Calu3 (cell line): ENCODE measurements at places on chromosomes 13 and 19.

DNA sequence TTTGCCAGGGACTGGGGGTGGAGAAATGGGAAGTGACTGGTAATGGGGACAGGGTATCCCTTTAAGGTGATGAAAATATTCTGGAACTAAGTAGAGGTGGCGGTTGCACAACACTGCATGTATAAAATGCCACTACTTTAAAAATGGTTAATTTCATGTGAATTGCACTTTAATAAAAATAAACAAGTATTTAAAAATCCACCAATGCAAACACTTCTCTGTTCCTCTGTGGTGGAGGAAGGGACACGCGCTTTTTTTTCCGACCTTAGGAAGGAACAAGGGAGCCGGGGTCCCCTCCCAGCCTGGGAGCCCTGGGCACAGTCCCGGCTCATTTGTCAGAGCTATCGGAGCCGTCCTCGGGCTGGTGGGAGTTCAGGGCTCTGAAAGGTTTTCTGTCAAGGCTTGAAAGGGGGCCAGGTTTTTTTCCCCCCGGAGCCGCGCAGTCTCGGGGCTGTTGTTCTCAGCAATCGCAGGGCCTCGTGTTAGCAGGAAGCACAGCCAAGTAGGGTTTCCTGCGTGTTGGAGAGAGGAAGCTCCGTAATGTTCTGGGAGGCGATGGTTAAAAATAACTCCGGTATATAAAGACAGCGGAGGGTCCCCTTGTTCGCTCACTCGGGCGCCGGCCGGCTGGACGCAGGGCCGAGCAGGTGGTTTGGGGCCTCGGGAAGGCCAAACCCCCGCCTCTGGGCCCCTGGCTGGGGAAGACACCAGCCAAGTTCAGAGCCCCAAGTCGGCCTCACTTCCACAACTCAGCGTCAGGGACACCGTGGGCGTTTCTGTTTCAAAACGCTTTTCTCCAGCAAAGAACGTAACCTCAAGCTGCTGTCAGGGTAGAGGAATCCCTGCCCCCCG, 41.2 kb upstream of the KLF2 start:
- H3K36me3 ChIP-seq, result no peaks in the 10 kb centered on the region
- H3K4me1 ChIP-seq, result peaks cover 12% of the 10 kb centered on the region
- H3K27ac ChIP-seq, result no peak overlapping the region
- no peak for DNase-seq

GRCh38 chr13:50645092-50645491, 198.4 kb downstream of the DLEU7 start:
- no peak overlapping the region for H3K27ac ChIP-seq
- no peak for DNase-seq
- no peaks in the 10 kb centered on the region for H3K4me1 ChIP-seq
- no peak overlapping the region for H3K4me3 ChIP-seq
- no peaks in the 10 kb centered on the region for H3K27me3 ChIP-seq

GRCh38 chr19:33465834-33466233, 55.8 kb downstream of the PEPD start:
- DNase-seq, result no peak
- H3K4me3 ChIP-seq, result no peak overlapping the region
- H3K4me1 ChIP-seq, result no peaks in the 10 kb centered on the region
- H3K27me3 ChIP-seq, result no peaks in the 10 kb centered on the region
- H3K36me3 ChIP-seq, result no peaks in the 10 kb centered on the region
- no peak overlapping the region for H3K27ac ChIP-seq

GRCh38 chr19:38264486-38265212, at the start of gene SPINT2:
SPINT2 (plus strand) TSS chr19:38264573; CDS start chr19:38264893, 320 bp downstream.
- DNase-seq, result no peak
- H3K27me3 ChIP-seq, result no peaks in the 10 kb centered on the region
- H3K27ac ChIP-seq, result peak within 1 kb of the TSS; percentile 81
- peak within 1 kb of the TSS; percentile 97 for H3K4me3 ChIP-seq
- H3K4me1 ChIP-seq, result peaks cover 61% of the 10 kb centered on the region

GRCh38 chr19:3401004-3401768, 34.8 kb downstream of the NFIC start:
- peaks cover 8% of the 10 kb centered on the region for H3K4me1 ChIP-seq
- peaks cover 6% of the 10 kb centered on the region for H3K36me3 ChIP-seq
- peak overlapping the region; percentile 58 for H3K27ac ChIP-seq
- H3K4me3 ChIP-seq, result no peak overlapping the region

DNA sequence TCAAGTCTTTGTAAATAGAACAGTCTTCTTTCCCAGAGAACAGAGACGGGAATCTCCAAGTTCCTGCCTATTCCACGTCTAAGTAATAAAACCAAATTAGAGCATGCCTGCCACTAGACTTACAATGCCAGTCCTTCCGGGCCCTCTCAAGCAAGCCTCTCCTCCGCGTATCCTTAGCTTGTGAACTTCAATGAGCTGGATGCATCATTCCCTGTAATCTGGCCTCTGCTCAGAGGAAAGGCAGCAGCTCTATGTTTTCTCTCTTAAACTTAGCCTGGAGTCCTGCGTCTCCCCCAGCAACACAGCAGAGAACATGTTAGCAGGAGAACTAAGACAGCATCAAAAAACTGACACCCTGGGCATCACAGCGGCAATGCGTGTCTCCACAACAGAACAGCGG, 8.2 kb downstream of the NALCN start:
- no peak for DNase-seq
- no peaks in the 10 kb centered on the region for H3K27me3 ChIP-seq
- no peak overlapping the region for H3K4me3 ChIP-seq
- peaks cover 7% of the 10 kb centered on the region for H3K4me1 ChIP-seq
- no peak overlapping the region for H3K27ac ChIP-seq
- no peaks in the 10 kb centered on the region for H3K36me3 ChIP-seq

- H3K4me3 ChIP-seq, result peak overlapping the region; percentile 91
- H3K27me3 ChIP-seq, result peaks cover 3% of the 10 kb centered on the region
- peak overlapping the region; percentile 90 for H3K27ac ChIP-seq
- peak; percentile 60 for DNase-seq
Observed at GRCh38 chr19:29942404-29943261, 594 bp downstream of the URI1 start.

- H3K27ac ChIP-seq, result peak overlapping the region; percentile 96
- H3K27me3 ChIP-seq, result no peaks in the 10 kb centered on the region
- peaks cover 51% of the 10 kb centered on the region for H3K4me1 ChIP-seq
- peaks cover 67% of the 10 kb centered on the region for H3K36me3 ChIP-seq
- H3K4me3 ChIP-seq, result peak overlapping the region; percentile 37
Observed at GRCh38 chr19:54209811-54210494, 9.3 kb downstream of the RPS9 start.

GRCh38 chr19:40089462-40089861, 1.3 kb downstream of the ZNF780A start:
- H3K27ac ChIP-seq, result peak overlapping the region; percentile 97
- peaks cover 20% of the 10 kb centered on the region for H3K36me3 ChIP-seq
- peaks cover 23% of the 10 kb centered on the region for H3K4me1 ChIP-seq
- peak overlapping the region; percentile 95 for H3K4me3 ChIP-seq
- H3K27me3 ChIP-seq, result no peaks in the 10 kb centered on the region

DNA sequence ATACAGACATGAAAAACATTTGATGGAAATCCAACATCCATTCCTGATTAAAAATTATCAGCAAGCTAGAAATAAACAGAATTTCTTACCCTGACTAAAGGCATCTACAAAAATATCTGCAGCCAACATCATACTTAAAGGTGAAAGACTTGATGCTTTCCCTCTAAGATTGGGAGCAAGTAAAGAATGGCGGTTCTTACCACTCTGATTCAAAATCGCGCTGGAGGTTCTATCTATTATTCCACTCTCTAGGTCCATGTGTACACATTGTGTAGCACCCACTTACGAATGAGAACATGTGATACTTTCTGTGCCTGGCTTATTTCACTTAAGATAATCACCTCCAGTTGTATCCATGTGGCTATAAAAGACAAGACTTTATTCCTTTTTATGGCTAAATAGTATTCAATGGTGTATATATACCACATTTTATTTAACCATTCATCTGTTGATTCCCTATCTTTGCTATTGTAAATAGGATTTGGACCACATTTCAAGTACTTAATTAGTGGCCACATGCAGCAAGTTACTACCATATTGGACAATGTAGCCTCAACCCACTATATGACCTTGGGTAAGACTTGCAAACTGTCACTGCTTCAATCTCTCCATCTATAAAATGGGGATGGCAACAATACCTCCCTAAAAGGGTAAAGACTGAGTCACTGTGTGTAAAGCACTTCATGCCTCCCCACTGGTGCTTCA, 38.4 kb upstream of the CYP2A7 start:
- peaks cover 43% of the 10 kb centered on the region for H3K4me1 ChIP-seq
- H3K27me3 ChIP-seq, result peaks cover 9% of the 10 kb centered on the region
- DNase-seq, result no peak
- H3K36me3 ChIP-seq, result no peaks in the 10 kb centered on the region
- peak overlapping the region; percentile 77 for H3K27ac ChIP-seq

GRCh38 chr19:38049105-38049649, 142.2 kb downstream of the SIPA1L3 start:
- no peaks in the 10 kb centered on the region for H3K36me3 ChIP-seq
- H3K4me3 ChIP-seq, result no peak overlapping the region
- no peak overlapping the region for H3K27ac ChIP-seq
- no peaks in the 10 kb centered on the region for H3K27me3 ChIP-seq
- no peak for DNase-seq

DNA sequence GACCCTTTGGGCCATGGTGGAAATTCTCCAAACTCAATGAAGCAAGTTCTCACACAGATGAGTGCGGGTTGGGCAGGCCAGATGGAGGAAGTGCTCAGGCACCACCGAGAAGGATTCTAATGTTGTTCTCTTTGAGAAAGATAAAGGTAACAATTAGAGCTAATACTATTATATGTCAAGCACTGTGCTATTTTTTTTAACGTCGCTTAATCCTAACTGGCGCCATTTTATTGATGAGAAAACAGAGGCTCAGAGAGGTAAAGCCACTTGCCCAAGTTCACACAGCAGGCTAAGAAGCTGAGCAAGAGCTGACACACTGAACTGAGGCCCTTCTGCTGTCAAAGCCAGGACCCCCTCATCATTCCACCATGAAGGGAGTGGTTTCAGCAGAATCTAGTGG, 1.0 kb downstream of the FBL start:
- peaks cover 44% of the 10 kb centered on the region for H3K4me1 ChIP-seq
- H3K36me3 ChIP-seq, result peaks cover 51% of the 10 kb centered on the region
- no peaks in the 10 kb centered on the region for H3K27me3 ChIP-seq
- DNase-seq, result no peak
- peak overlapping the region; percentile 46 for H3K27ac ChIP-seq

DNA sequence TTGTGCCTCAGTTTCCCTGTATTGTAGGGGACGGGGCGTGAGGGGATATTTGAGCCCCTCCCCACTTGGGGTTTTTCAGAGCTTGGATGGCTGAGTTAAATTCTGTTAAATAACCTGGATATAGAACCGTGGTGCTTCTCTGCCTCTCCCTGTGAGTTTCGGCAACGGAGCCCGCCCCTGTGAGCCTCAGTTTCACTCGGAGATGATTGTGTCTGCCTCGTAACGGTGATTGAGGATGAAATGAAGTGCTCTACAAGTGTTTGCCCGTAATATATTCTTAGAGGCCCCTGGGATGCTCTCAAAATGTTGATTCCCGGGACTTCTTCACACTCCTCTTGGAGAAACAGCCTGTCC, 509 bp downstream of the KXD1 start:
- peak overlapping the region; percentile 87 for H3K27ac ChIP-seq
- peaks cover 8% of the 10 kb centered on the region for H3K4me1 ChIP-seq
- H3K36me3 ChIP-seq, result peaks cover 24% of the 10 kb centered on the region
- no peak for DNase-seq

GRCh38 chr19:1171755-1172352, 2.2 kb downstream of the SBNO2 start:
- peaks cover 30% of the 10 kb centered on the region for H3K4me1 ChIP-seq
- peaks cover 63% of the 10 kb centered on the region for H3K36me3 ChIP-seq
- peak overlapping the region; percentile 85 for H3K4me3 ChIP-seq
- H3K27me3 ChIP-seq, result no peaks in the 10 kb centered on the region
- H3K27ac ChIP-seq, result peak overlapping the region; percentile 84
- DNase-seq, result no peak

GRCh38 chr19:45477713-45478453, 10.1 kb downstream of the FOSB start:
- peaks cover 7% of the 10 kb centered on the region for H3K27me3 ChIP-seq
- H3K4me1 ChIP-seq, result peaks cover 34% of the 10 kb centered on the region
- peaks cover 58% of the 10 kb centered on the region for H3K36me3 ChIP-seq
- DNase-seq, result peak; percentile 47
- peak overlapping the region; percentile 52 for H3K4me3 ChIP-seq
- peak overlapping the region; percentile 98 for H3K27ac ChIP-seq

GRCh38 chr13:30148171-30148754, 159.1 kb downstream of the KATNAL1 start:
- H3K4me1 ChIP-seq, result peaks cover 6% of the 10 kb centered on the region
- H3K27me3 ChIP-seq, result no peaks in the 10 kb centered on the region

- no peaks in the 10 kb centered on the region for H3K36me3 ChIP-seq
- no peak within 1 kb of the TSS for H3K27ac ChIP-seq
- DNase-seq, result no peak
- H3K4me3 ChIP-seq, result no peak within 1 kb of the TSS
- H3K27me3 ChIP-seq, result peaks cover 53% of the 10 kb centered on the region
- peaks cover 9% of the 10 kb centered on the region for H3K4me1 ChIP-seq
Observed at GRCh38 chr19:49387936-49388372, at the start of gene KASH5. KASH5 (plus strand) TSS chr19:49388249; CDS start chr19:49390884, 2,635 bp downstream.

DNA sequence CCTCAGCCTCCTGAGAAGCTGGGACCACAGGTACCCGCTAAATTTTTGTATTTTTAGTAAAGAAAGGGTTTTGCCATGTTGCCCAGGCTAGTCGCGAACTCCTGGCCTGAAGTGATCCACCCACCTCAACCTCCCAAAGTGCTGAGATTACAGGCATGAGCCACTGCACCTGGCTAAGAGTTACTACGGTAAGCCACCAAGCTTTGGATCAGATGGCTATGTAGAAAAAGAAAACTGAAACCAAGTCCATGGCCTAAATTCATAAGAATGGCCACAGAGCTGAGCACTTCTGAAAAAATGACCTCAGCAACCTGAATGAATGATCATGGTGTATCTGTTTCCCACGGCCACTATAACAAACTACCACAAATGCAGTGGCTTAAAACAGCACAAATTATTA, 9.4 kb downstream of the OPA3 start:
- peaks cover 33% of the 10 kb centered on the region for H3K4me1 ChIP-seq
- H3K27me3 ChIP-seq, result no peaks in the 10 kb centered on the region
- DNase-seq, result no peak
- H3K4me3 ChIP-seq, result no peak overlapping the region
- no peak overlapping the region for H3K27ac ChIP-seq

DNA sequence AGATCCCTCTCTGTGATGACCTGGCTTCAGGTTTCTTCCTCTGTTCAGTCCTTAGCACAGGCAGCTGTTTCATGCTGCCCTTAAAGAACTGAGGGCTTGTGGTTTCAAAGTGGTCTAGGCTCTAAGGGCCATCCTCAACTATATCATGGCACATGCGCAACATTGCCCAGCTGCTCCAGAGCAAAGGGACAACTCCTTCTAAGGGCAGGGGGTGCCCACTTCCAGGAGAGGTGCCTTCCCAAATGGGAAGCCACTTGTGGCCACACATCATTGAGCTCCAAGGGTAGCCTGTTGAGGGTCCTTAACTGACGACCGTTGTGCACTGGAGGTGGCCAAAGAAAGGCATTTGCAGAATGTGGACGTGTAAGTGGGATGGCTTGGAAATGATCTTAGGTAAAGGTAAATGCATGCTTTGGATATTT, 7.3 kb downstream of the GPR183 start:
- no peaks in the 10 kb centered on the region for H3K36me3 ChIP-seq
- no peaks in the 10 kb centered on the region for H3K4me1 ChIP-seq
- no peaks in the 10 kb centered on the region for H3K27me3 ChIP-seq
